K562 (cell line): ENCODE measurements at places on chromosomes 6 and 20. TPM values are rescaled to one million over a fixed set of nuclear protein-coding genes. Genes with fewer than 3 reads are reported as not detected.

Gene PSMB8
- polyA plus RNA-seq, result 2.8 and 4.4 TPM in 2 replicates

Gene CRYBG1
- polyA plus RNA-seq, result 0.04 and 0.11 TPM in 2 replicates

Gene LRP11
- polyA plus RNA-seq, result 2.0 and 2.1 TPM in 2 replicates

Gene APOM
- 10.1 and 13.5 TPM in 2 replicates for polyA plus RNA-seq

Gene LZTS3
- polyA plus RNA-seq, result 2.6 and 2.8 TPM in 2 replicates

Gene HEY2
- polyA plus RNA-seq, result 0.07 TPM in 1 of 2 replicates, not detected in the other

DNA sequence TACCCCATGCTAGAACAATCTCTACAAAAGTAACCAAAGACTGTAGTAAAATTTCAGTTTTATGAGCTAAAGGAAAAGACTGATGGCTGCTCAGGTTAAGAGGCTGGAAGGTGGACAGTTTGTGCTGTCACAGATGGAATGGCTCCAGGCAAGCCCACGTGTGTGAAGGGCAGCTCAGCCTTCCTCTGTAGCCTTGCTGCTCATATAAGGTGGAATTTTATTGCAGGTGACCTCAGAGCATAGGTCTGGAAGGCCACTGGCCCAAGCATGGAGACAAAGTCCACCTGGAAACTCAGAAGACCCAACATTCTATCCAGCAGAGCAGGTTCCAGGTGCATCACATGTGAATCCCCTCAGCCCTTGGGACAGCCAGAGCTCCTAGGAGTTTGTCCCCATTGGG is 53.6 kb downstream of the KAT14 start:
- no peak for DNase-seq

DNA sequence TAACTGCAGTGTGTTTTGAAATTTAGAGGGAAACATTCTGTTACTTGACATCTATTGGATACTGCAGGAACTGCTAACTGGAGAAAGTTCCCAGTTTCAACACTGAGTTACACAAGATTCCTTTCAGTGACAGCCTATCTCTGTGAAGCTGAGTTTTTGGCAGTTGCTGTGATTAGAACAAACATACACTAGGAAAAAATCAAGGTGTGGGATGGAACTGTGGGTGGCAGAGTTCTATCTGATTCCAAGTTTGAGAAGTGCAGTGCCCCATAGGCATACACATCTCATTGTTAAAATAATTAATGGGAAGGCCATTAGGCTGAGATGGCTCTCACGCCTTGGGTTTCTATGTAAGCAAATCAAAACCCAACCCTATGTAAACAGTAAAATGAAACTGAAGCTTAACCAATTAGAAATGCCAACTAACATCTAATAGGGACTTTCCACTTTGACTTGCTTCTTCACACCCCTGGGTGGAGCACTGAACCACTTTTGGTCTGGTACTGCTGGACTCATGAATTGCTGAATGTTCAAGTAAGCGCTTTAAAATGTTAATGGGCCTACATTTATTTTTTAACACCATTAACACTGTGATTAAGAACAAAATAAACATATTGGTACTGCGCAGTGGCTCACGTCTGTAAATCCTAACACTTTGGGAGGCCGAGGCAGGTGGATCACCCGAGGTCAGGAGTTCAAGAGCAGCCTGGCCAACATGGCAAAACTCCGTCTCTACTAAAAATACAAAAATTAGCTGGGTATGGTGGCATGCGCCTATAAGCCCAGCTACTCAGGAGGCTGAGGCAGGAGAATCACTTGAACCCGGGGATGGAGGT is 55.2 kb upstream of the TBC1D7 start:
- DNase-seq, result no peak

GRCh38 chr6:134166511-134167261 is 114.3 kb upstream of the SLC2A12 start:
- no peak for DNase-seq

GRCh38 chr6:109795994-109796555 is 105.0 kb downstream of the FIG4 start:
- DNase-seq, result no peak

- DNase-seq, result no peak
These were observed 1.6 kb downstream of the PPP1R16B start for GRCh38 chr20:38806855-38807655.

- no peak for DNase-seq
These were observed 8.6 kb downstream of the NOL4L start for GRCh38 chr20:32576560-32576959.

DNA sequence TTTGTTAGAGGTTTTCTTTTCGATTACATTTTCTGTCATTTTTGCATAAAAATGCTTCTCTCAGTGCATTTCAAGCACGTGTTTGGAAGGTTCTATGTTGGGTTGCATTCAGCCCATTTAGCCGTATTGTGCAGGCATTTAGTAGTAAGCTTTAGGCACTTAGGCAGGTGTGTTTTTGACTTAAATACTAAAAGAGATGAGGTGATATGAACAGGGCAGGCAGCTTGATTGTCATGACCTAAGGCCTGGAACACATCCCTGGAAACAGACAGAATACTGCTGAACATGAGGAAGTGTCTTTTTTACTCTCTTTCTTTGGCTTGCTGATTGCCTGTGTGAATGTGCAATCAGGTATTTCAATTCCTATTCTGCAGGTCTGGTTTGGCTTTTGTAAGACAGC is 610.5 kb upstream of the MAN1A1 start:
- DNase-seq, result no peak

- no peak for DNase-seq
These were observed 10.5 kb upstream of the DSTN start for GRCh38 chr20:17559338-17559737.

DNA sequence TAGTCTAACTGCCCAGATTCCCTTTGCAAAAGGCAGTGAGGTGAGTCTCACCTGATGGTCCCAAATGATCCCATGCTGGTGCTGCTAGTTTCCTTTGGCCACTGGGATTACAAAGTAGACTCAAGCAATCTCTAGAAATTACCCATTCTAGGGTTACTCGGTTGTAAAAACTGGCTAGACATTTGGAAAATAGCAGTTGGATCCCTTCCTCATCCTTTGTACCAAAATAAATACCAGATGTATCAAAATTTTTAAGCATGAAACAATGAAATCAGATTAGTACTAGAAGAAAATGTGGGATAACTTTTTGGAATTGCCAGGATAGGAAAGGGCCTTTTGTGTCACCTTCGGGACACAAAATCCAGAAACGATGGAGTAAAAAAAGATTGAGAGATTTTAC is 112.9 kb upstream of the TOP1 start:
- DNase-seq, result no peak

GRCh38 chr6:4777394-4777935 is 1.3 kb downstream of the CDYL start:
- DNase-seq, result no peak
